Left renal pelvis (tissue), 4 donors: ENCODE measurements at places on chromosomes 2 and 18. TPM values are rescaled to one million over a fixed set of nuclear protein-coding genes. Genes with fewer than 3 reads are reported as not detected.

Gene TGOLN2
- polyA plus RNA-seq: 124 TPM

DNA sequence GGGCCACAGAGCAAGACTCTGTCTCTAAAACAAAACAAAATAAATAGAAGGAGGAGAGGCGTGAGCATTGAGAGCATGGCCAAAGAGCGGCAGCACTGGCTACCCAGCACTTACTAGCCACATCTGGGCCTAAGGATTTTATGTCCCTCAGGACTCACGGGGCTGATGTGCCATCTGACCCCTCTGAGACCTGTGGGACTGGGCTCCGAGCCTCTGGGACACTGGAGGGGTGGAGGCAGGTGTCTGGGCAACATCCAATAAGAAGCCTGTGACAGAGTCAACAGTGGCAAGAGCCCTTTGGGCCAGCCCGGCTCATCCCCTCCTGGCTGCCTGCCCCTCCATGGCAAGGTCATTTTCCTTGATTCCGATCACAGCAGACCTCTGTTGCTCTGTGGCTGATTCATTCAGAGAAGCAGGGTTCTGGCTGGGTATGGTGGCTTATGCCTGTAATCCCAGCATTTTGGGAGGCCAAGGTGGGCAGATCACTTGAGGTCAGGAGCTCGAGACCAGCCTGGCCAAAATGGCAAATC, 60.7 kb downstream of the RRM2 start:
- no peak for DNase-seq

Gene CD8A
- 0.44 TPM for polyA plus RNA-seq

Gene B4GALT6
- 14.7 TPM for polyA plus RNA-seq

- DNase-seq: no peak
These were observed 166.4 kb downstream of the TMEM247 start for GRCh38 chr2:46645681-46646162.
